ENCODE measurements at places on chromosomes 5 and 9.

DNA sequence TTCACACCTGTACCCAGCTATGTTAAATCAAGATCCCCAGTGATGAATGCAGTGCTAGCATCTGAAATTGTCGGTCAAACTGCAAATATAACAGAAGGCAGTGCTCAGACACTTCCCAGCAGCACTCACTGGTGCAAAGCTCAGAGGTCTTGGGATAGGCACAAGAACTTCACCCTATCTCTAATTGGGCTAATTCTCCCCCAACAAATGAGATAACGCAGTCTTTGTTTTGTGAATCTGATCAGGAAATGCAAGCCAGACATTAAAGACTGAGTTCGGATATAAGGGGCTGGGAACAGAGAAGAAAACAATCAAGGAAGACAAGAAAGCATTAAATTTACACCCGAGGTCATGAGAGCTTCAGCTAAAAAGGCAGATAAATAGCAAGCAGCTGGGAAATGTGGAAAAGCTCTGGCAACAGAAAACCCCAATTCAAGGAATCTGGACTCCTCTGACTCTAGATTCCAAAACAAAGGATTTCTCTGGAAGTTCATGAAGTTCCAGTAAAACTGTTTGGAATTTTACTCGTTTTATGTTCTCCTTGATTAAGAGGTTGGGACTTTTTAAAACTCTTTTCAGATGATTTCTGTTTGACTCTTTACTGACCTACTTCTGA lies 65.1 kb downstream of the GNA14 start:
- DNase-seq: no peak

DNA sequence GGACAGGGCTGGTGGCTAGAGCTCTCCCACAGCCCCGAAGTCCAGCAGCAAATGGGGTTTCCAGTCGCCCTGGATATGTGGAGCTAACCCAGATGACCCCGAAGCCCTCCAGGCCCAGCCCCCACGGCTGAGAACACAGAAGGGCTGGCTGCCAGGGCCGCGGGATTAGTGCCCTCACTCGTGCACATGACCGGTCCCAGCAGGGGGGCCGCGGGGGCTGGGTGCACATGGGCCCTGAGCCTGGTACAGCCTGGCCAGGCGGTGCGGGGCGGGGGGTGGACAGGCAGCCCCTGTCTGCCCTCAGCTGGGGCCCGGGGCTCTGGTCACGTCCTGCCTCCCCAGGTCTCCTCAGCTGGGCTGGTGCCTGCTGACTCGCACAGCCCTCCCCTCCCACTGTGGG lies 5.9 kb downstream of the SSNA1 start:
- no peak for DNase-seq

GRCh38 chr9:135224921-135225541 lies 137.6 kb downstream of the OLFM1 start:
- DNase-seq: no peak

GRCh38 chr9:123686829-123687192 lies 243.1 kb downstream of the DENND1A start:
- DNase-seq: no peak

DNA sequence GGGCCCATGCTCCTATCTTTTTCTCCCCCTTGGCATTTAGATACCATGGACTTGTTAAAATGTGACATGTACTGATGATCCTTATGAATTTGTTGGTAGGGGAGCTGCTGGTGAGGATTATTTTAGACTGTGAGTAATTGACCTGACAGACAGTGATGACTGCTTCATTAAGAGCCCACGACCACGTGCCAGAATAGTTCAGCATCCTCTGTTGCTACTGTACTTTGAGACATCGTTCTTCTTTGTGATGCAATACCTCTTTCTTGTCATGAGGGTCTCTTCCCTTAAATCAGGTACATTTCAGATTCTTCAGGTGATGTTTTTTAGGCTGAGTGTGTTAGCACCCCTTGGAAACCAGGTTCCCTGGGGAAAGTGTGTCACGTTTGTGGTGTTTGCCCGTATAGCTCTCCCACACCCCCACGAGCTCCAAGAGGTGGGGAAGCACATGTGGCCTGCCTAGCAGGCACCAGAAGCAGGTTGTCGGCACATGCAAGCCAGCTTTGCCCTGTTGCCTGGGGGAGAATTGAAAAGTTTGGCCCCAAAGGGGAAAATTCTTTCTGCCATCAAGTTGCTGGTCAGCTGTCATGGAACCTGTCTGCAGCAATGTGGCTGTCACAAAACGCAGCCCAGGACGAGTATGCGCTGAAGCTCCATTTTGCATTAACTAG lies 25.1 kb downstream of the QRFP start:
- DNase-seq: no peak

DNA sequence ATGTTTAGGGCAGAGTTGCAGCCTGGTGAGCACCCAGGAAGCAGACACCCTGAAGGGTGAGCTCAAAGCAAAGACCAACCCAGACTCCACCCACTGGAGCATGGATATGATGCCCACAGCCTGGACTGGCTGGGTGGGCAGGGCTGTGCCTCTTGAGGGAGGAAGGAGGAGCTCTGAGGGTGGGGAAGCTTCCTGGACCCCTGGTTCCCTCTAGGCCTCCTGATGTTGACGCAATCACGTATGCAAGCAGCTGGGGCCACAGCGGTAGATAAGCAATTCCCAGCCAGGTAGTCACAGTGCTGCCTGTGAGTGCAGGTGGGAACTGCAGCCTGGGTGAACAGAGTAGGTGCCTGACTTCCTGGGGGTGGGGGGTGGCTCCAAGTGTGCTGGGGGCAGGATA lies 271.5 kb downstream of the CDK5RAP2 start:
- no peak for DNase-seq

- no peak for DNase-seq
These were observed 128.0 kb downstream of the RASEF start for GRCh38 chr9:82934949-82935348.

GRCh38 chr9:87213948-87214347 lies 266.6 kb upstream of the GAS1 start:
- DNase-seq: no peak

DNA sequence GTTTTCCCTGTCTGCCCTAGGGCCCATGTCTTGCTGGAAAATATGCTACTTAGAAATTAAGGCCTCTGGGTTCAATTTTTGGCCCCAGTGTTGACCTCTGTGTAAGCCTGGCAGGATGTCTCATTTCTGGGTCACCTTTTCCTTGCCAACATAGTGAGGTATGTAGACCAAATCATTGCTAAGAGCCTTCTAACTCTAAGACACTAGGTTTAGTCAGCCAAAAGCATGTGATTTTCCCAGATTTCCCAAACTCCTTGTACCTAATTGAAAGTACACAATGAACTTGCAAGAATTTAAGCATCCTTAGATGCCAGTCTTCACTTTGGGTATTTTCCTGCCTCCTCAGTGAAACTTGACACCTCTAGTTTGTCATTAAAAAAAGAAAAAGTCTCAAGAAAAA lies 77.0 kb downstream of the GALNT10 start:
- DNase-seq: no peak

- no peak for DNase-seq
These were observed 27.6 kb upstream of the C5orf47 start for GRCh38 chr5:173961418-173961817.
